ENCODE measurements at places on chromosomes 16 and 17.

- peak; percentile 75 for DNase-seq
These were observed 22.1 kb downstream of the FCSK start for GRCh38 chr16:70476272-70477020.

DNA sequence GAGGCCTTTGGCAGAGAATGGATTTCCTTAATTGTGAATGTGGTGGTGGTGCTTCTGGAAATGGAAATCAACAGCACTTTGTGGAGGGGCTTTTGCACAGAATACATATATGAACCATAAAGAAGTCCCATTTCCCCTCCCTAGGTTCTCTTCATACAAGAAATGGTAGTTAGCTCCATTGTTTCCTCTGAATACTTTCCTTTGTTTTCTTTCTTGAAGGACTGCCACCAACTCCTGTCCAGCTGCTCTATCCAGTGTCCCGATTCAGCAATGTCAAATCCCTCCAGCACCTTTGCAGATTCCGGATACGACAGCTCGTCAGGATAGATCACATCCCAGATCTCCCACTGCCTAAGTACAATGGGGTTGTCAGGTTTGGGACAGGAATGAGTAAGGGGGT lies 33.2 kb upstream of the ARHGAP23 start:
- DNase-seq: no peak

DNA sequence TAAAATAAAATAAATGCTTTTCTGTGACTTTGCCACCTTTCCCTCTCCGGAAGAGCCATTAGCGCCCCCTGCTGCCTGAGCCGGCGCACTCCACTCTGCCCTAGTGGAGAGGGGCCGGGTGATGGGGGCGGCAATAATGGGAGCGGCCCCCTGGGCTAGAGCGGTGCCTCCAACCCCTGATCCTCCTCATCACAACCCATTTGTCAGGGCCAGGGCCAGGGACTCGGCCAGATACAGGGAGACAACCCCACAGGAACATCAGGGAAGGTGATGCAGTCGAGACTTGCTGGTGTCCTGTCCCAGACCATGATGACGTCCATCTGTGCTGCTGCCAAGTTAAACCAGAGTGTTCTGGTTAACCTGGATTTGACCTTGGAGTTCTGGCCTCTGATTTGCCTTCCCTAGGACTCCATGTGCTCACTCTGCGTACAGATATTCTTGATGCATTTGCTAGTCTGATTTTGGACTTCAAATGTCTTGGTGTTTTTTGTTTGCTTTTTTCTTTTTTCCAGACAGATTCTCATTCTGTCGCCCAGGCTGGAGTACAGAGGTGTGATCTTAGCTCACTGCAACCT lies 46.1 kb upstream of the BPTF start:
- peak; percentile 35 for DNase-seq

DNA sequence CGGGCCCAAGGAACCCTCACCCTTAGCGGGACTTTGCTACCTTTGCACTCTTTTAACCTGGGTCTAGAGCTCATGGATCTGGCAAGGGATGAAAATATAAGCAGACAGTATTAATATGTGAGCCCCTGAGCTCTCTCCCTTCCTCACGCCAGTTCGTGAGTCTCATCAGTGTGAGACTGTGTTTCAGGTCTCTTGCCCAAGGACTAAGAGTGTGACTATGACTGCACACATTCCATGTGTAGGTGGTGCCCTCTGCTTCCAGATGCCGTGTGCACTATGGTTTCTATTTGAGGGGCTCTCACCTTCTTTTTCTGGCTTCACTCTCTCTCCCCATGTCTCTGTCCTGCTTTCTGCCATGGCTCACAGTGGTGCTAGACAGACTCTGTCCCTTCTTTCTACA lies 40.5 kb downstream of the DHRS7B start:
- DNase-seq: peak; percentile 10

DNA sequence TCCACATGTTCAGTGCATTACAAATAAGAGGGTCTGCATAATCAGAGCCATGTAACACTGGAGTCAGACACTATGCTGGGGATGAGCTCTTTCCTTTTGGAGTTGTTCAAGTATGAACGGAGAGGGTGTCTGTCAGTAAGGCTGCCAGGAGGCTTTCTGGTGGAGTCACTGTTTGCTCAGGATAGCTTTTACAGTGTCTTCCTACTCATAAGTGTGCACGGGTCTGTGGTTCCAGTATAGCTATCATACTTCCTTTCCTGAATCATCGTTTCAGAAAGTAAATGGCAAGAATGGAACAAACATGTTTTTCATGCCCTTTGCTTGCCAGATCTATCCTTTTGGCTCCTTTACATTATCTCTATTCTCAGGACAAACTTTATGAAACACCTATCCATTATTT lies 152.7 kb upstream of the CDH11 start:
- peak; percentile 47 for DNase-seq

- peak; percentile 27 for DNase-seq
These were observed 71.0 kb downstream of the RBBP6 start for GRCh38 chr16:24610416-24610755.

GRCh38 chr17:65362826-65363225 lies 198.6 kb downstream of the AXIN2 start:
- DNase-seq: peak; percentile 13

DNA sequence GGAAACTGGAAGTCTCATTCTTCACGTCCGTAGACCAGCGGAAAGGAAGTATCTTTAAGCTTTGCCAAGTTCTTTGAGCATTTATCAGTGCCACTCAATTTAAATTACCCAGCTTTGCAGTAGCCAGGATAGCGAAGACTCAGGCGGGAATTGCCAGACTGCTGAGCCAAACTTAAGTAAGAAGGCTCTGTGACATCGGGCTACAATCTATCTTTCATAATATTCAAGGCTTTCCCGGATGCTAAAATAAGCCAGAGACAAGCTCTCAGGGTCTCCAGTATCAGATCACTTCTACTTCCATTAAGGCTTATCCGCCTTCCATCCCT lies 436 bp upstream of the BRIP1 start:
- no peak for DNase-seq

- DNase-seq: peak; percentile 78
These were observed 282.5 kb upstream of the FOXF1 start for GRCh38 chr16:86227801-86228200.

- no peak for DNase-seq
These were observed 38.9 kb upstream of the SMPD3 start for GRCh38 chr16:68487203-68487514.

DNA sequence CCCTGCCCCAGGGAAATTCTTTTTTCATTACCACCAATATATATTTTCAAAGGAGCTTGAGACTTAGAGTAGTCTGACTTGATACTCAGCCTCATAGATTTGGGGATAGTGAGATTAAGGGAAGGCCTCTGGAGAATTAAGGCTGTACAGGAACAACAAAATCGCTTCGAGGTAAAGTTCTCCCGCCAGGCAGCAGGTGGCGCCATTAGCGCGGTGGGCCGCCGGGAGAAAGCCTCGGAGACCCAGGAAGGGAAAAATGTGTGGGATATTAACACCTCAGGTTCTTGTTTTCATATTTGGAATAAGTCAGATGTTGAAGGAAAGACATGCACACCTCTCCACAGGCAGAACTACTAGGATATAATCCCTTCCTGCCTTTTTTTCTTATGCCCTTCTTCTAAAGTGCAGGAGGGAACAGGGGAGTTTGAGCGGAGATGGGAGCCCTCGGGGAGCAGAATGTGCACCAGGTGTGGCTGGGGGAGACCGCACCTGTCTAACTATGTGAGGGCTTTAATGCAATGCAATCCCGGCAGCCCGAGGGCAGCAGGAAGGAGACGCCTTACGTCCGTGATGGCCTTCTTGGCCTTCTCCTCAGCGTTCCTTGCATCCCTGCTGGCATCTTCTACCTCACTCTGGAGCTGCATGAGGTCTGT lies 25.9 kb downstream of the MYH3 start:
- peak; percentile 15 for DNase-seq

DNA sequence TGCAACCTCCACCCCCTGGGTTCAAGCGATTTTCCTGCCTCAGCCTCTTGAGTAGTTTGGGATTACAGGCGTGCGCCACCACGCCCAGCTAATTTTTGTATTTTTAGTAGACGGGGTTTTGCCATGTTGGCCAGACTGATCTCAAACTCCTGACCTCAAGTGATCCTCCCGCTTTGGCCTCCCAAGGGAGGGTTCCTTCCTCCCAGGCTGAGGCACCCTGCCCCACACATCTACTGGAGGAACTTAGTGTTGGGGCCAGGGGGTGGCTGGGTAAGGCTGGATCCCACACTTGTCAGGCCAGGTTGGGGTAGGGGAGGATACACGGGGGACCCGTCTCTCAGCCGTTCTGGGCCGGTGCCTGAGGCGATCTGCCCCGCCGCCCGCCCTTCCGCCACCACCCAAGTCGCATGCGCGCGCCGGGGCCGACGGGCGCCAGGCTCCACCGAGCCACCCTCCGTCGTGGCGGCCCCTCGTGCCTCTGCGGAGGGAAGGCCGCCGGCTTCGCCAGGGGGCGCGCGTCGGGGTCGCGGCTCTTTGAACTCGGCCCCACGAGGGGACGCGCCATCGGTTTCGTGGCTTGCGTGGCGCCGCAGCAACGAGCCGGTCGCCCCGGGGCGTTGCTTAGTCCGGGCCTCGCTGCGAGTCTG lies 15.9 kb downstream of the GRB7 start:
- peak; percentile 30 for DNase-seq

GRCh38 chr16:72060405-72060804 lies 2.6 kb upstream of the HPR start:
- DNase-seq: no peak

DNA sequence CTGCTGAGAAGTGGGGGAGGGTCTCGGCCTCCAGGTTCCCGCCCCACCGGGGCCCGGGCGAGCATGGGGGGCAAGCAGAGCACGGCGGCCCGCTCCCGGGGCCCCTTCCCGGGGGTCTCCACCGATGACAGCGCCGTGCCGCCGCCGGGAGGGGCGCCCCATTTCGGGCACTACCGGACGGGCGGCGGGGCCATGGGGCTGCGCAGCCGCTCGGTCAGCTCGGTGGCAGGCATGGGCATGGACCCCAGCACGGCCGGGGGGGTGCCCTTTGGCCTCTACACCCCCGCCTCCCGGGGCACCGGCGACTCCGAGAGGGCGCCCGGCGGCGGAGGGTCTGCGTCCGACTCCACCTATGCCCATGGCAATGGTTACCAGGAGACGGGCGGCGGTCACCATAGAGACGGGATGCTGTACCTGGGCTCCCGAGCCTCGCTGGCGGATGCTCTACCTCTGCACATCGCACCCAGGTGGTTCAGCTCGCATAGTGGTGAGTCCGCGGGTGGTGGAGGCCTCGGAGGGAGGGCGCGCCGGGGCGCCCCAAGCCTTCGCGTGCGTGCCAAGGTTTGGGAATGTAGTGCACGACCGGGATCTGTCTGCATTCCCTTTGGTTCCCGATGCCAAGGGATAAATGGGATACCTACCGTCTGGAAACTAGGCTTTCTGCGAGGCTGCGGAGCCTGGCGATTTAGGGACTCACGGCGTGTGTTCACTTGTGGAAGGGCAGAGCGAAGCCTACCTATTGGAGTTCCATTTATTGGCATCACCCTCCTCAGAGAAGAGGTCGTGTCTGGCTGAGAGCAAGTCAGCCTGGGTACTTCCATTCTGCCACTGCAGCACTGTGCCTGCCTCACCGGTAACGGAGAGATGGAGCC lies 1.0 kb downstream of the ZNRF1 start:
- peak; percentile 36 for DNase-seq

GRCh38 chr16:75343286-75343685 lies 90.0 kb downstream of the CFDP1 start:
- DNase-seq: peak; percentile 12

GRCh38 chr17:11786711-11787438 lies 188.6 kb downstream of the DNAH9 start:
- DNase-seq: no peak

DNA sequence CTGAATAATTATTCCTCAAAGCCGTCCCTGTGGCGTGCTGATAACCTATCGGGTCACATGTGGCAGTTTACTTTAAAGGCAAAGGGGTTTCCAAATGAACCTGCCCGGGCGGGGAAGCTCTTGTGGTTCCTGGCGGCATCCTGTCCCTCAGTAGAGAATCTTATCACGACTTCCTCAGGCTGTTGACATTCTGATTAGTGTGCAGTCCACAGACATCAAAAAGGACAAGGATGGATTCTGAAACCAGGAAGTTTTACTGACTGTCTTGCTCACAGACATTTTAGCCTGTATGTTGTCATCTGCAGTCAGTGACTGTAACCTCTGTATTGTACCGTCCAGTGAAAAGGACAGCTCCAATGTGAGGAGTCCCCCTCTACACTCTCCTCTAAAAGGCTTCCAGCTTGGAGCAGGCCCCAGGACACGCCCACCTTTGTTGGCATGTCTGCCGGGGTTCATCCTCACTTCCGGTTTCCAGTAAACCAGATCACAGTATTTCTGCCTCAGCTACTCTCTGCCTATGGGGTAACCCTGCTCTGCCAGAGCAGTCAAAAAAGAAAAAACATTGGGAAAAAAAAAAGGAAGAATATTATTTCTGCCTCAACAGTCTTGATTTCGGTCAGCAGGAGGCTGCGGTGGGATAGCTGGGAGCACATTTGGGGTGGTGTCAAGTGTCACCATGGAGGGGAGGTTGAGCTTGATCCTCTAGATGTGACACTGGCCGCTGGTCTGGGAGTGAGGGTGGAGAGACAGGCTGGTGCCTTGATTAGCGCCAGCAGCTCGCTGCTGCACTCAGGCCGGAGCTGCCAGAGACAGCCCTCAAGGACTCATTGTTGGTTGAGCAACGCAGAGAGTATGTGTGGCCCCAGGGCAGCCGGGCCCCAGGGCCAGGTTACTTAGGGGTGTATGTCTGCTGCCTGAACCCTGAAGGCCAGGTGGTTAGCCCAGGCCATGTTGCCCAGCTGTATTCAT lies 89.0 kb upstream of the DNAH17 start:
- peak; percentile 12 for DNase-seq

DNA sequence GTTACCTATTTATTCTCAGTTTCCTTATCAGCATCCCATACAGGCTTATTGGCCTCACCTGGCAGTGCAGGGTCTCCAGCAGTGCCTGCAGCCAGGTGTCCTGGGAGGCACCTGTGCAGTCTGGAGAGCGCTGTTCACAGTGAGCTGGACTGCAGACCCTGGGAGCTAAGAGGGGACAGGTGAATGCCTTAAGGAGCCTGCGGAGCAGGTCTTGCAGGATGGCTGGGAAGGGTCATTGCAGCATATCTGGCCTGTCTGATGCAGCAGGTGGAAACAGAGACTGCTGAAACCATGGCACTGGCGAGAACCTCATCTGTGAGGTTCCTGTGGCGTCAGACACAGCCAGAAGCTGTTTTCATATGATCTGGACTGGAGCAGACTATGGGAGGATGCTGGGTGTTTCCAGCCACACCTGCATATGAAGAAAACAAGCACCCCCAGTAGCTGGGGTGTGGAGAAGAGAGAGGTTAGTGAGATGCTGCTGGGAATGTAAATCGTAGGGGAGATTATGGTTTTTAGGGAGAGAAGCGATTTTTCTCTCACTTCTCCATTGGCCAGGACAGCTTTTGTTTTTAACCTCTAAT lies 77.0 kb downstream of the NTN1 start:
- DNase-seq: no peak

Measured in fibroblast of skin of right quadriceps (primary cell).